EL (cell line): ENCODE measurements at places on chromosomes 3 and 15.

- DNase-seq, result no peak
Measured at GRCh38 chr3:183481582-183481981, 53.2 kb upstream of the MCF2L2 start.

- no peak for DNase-seq
Measured at GRCh38 chr3:41178576-41178975, 20.7 kb upstream of the CTNNB1 start.

GRCh38 chr3:132183811-132184210, 133.4 kb upstream of the ACP3 start:
- no peak for DNase-seq

GRCh38 chr15:100394736-100395440, 53.1 kb upstream of the ADAMTS17 start:
- DNase-seq, result no peak

DNA sequence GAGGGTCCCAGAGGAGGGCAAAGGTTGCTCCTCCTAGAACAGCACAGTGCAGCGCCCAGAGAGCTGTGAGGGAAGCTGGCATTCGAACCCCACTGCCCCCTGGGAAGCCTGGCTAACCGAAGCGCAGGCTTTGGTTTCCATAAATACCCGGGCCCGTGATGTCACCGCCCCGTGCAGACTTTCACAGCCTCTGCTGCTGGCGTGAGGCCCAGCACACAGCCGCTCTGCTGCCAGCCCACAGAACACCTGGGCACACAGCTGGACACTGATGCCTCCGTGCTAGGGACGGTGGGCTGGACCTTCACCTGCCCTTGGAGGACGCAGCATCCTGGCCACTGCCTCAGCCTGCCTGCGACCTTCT, 1.0 kb downstream of the IQSEC1 start:
- DNase-seq, result no peak

- no peak for DNase-seq
Measured at GRCh38 chr15:89367485-89368451, 33.1 kb upstream of the POLG start.

GRCh38 chr3:63931290-63931689, 19.1 kb upstream of the SCAANT1 start:
- no peak for DNase-seq

GRCh38 chr15:48365575-48365974, 34.3 kb downstream of the DUT start:
- no peak for DNase-seq

GRCh38 chr3:48082580-48083184, 66.5 kb upstream of the MAP4 start:
- no peak for DNase-seq

GRCh38 chr15:77060546-77060945, 10.4 kb downstream of the TSPAN3 start:
- DNase-seq, result no peak

GRCh38 chr15:75069301-75069925, 46.0 kb downstream of the PPCDC start:
- no peak for DNase-seq

- peak; percentile 59 for DNase-seq
Measured at GRCh38 chr3:30418443-30418842, 188.0 kb upstream of the TGFBR2 start.

- DNase-seq, result no peak
Measured at GRCh38 chr3:69082361-69082760, 2.2 kb upstream of the UBA3 start.

DNA sequence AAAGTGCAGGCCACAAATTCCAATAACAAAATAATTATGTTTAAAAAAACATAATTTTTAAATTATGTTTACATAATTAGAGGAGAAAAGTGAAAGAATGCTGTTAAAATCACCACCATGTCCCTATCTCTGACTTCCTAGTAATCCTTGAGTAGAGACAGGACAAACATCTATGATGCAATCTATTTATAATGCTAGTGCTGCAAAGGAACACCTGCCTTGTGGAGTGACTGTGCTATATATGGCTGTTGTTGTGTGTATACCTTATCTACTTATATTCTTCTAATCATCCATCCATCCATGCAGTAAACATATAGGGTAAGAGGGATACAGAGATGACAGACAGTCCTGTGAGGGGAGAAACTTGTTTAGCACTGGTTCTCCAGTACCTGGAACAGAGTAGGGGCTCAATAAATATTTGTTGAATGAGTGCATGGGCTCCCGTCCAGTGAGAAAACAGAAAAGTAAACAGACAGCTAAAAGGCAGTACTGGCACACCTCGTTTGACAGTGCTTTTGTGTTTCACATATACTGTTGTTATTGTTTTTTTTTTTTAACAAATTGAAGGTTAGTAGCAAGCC, 229.3 kb upstream of the UBE2E1 start:
- no peak for DNase-seq

- DNase-seq, result peak; percentile 65
Measured at GRCh38 chr15:51758645-51759044, 7.2 kb downstream of the TMOD2 start.

DNA sequence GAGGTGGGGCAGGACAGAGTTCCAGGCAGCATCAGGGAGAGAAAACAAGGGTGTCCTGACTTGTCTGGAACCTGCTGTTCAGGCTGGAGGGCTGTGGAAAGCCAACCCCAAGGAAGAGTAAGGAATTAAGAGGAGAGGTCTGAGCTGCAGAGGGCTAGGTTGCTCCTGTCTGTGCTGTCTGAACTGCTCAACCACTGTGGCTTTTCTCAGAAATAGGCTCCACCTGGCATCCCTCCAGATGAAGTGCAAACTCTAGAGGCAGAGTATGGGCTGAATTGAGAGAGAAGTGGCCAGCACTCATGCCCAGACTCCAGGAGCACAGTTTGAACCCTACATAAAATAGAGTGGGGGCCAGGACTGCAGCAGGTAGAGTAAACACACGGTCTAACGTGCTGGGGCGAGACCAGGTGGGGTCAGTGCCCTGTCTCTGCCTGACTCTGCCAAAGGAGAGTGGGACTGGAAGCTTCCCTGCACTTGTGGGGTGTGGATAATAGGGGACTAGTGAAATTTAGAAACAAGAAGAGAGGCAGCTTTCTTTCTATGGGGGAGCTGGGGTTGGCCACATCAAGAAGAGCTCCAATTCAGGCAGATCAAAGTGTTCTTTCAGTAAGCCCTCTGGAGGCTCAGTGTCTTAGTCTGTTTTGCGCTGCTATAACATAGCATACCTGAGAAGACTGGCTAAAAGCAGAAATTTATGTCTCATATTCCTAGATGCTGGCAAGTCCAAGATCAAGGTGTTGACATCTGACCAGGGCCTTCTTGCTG, 28.0 kb upstream of the MNS1 start:
- no peak for DNase-seq

- DNase-seq, result peak; percentile 66
Measured at GRCh38 chr15:34583399-34584329, at the start of gene GOLGA8B. Gene GOLGA8B, minus strand, starts transcription at chr15:34583651. Its CDS starts 47,739 bp downstream, at chr15:34535912.

DNA sequence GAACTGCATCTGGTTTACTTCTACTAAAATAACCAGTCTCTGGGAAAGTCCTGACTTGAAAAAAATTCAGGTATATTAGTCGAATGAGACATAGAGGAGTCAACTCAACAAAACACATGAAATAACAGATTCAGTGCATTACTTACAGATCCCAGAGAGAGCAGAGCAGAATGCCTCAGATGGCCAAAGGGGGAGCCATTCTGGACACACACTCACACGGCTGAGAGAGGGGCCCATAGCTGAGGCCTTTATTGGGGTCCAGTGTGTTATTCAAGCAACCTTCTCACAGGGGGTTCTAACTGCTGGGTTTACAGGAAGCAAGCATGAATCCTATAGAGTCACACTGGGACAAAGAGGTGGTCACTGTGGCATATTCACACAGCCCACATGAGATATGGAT, 135.1 kb upstream of the SNRPN start:
- no peak for DNase-seq

GRCh38 chr15:32636410-32636809, 5.1 kb upstream of the SCG5 start:
- no peak for DNase-seq
